ENCODE measurements at places on chromosomes 16 and 17. TPM values are rescaled to one million over a fixed set of nuclear protein-coding genes. Genes with fewer than 3 reads are reported as not detected.

GRCh38 chr17:21240369-21241055 is 12.7 kb downstream of the NATD1 start:
- no peak for ATAC-seq

- peak; percentile 83 for ATAC-seq
These were observed 72.0 kb upstream of the KSR1 start for GRCh38 chr17:27384261-27384701.

Gene AOC2
- 0.44 TPM for total RNA-seq

Gene KRTAP4-3
- not detected for total RNA-seq

Gene HSPB9
- not detected for total RNA-seq
